Astrocyte of the hippocampus (primary cell): ENCODE measurements at places on chromosomes 1 and 21.
A peak's percentile ranks its signal among the peaks of the same experiment; 100 is the strongest.

- DNase-seq: no peak
These were observed 46.5 kb upstream of the COL6A2 start for GRCh38 chr21:46051379-46051770.

- no peak for DNase-seq
These were observed 52.9 kb downstream of the NCF2 start for GRCh38 chr1:183537405-183537804.

DNA sequence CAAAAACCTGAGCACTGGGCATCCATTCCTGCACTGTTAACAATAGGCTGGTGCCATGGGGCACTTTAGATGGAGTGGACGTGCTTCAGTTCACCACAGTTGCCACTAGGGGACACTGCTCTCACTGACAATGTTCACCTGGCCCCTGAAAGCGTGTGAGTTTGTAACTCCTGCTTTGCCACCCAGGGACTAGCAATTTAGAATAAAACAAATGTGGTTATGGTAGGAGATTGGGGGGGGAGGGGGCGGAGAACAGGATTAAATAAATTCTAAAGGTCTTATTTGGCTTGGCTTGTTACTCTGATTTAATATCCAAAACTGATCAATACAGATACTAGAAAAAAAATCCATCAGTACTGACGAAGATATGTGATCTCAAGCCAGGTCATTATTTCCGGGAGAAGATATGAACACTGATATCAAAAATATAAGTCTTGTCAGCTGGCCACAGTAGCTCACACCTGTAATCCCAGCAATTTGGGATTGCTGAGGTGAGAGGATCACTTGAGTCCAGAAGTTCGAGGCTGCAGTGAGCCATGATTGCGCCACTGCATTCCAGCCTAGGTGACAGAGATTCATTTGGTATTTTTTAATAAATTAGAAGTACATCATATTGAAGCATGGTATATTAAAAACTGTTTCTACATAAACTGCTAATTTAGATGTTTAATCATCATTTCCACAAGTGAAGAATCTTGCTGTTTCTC is 23.2 kb downstream of the INTS7 start:
- peak; percentile 80 for DNase-seq

- no peak for DNase-seq
These were observed 156.0 kb downstream of the TOMM20 start for GRCh38 chr1:234972411-234973191.

DNA sequence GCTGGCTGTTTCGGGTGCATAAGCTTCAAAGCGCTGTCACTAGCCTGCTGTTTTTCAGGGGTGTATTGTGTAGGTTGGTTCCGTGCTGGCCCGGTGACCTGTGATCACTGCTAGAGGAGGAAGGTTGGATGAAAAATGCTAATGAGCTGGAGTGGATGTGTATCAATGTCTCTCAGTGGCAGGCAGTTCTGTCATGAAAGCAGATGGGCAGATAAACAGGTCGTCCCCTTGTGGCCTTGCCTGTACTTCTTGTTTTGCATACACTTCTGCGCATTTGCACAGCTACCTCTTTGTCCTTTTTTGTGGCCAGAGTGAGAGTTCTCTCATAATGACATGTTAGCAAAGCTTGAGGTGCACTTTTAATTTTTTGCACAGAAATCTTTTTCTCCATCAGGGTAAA is 2.9 kb downstream of the SELENON start:
- no peak for DNase-seq

DNA sequence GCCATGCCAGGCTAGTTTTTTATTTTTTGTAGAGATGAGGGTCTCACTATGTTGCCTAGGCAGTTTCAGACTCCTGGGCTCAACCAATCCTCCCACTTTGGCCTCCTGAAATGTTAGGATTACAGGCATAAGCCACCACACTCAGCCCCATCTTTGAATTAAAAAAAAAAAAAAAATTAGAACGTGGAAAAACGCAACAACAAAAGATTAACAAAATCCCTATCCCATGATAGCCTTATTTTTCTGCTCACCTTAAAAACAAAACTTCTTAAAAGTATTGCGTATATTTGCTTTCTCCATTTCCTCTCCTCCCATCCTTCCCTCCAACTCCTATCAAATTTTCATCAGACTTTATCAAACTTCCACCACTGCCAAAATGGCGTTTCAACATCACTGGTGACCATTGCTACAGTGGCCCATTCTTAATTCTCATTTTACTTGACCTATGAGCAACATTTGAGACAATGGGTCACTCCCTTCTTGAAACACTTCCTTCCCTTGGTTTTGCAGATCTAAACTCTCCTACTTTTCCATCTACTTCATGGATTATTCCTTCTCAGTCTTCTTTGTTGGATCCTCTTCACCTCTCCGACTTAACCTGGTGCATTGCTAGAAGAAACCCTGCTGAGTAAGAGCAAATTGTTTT is 579 bp upstream of the ZNF684 start:
- no peak for DNase-seq

- no peak for DNase-seq
These were observed 24.7 kb upstream of the IL10 start for GRCh38 chr1:206796981-206797402.

DNA sequence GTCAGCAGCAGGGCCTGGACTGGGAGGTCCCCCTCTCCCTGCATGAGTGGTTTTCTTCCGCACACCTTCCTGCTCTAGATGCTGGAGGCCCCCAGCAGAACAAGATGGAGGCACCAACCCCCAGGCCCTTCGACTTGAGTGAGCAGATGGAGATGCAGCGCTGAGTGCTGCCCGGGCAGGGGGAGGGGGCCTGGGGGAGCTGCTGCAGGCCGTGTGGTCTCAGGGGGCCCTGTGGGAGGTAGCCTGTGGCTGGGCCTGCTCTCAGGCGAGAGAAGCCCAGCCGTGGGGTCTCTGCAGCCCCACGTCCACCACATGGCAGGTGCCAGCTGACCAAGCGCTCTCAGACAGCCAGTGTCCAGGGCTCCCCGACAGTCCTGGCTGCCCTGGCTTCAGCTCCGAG is 1.2 kb upstream of the FAAP20 start:
- no peak for DNase-seq

GRCh38 chr1:36560177-36560576 is 77.5 kb upstream of the CSF3R start:
- no peak for DNase-seq

DNA sequence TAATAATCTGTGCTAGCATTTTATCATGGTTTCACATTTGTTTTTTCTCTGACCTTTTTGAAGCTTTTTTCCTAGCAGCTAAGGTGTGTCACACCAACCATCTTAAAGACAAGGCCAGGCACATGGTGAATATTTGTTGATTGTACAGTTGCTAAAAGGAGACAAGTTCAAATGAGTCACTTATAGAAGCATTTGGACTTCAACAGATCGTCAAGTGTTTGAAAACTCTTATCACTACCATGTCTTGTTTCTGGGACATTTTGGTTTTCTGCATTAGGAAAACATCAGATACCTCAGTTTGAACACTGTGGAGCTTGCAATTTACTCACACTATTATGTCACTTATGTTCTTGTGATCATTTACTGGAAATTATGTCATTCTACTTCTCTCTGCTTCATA is 407.3 kb downstream of the USP25 start:
- no peak for DNase-seq

- DNase-seq: peak; percentile 66
These were observed 52.6 kb downstream of the ABCA4 start for GRCh38 chr1:94068096-94068998.

DNA sequence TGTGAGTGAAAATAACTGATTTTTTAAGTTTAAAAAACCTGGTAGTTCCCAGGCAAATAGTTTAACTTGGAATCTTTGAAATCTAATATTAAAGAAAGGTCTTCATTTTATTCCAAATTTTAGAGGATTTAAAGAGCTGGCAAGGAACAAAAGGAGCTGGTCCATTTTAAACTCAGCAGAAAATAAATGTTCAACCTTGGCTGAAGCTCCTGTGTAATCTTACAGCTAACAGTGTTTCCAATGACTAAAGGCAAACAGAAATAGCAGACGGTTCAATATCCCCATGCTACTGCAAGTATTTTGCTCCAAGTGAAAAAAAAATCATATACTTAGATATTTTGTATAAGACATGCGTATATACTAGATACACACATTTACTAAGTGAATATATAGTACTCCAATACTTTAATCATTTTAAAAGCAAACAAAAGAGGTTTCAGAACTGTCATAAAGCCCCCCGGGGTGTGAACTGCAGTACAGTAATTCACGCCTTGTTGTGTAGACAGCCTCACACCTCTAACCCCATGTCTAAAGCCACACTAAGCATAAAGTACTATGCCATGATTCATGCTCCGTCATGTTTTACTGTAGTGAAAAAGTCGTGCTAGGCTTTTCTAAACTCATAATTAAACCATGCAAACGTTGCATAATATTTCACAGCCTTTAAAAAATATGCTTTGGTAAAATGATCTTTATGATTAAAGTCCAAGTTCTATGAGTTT is 132.2 kb downstream of the CLIC6 start:
- DNase-seq: no peak

- no peak for DNase-seq
These were observed 636.6 kb upstream of the NEGR1 start for GRCh38 chr1:72918940-72919339.

- peak; percentile 6 for DNase-seq
These were observed 1.5 kb downstream of the GRIK3 start for GRCh38 chr1:37032660-37033354.

- no peak for DNase-seq
These were observed 69.5 kb downstream of the TMPRSS15 start for GRCh38 chr21:18334066-18334465.

GRCh38 chr1:93076268-93076667 is 2.8 kb upstream of the MTF2 start:
- DNase-seq: no peak

DNA sequence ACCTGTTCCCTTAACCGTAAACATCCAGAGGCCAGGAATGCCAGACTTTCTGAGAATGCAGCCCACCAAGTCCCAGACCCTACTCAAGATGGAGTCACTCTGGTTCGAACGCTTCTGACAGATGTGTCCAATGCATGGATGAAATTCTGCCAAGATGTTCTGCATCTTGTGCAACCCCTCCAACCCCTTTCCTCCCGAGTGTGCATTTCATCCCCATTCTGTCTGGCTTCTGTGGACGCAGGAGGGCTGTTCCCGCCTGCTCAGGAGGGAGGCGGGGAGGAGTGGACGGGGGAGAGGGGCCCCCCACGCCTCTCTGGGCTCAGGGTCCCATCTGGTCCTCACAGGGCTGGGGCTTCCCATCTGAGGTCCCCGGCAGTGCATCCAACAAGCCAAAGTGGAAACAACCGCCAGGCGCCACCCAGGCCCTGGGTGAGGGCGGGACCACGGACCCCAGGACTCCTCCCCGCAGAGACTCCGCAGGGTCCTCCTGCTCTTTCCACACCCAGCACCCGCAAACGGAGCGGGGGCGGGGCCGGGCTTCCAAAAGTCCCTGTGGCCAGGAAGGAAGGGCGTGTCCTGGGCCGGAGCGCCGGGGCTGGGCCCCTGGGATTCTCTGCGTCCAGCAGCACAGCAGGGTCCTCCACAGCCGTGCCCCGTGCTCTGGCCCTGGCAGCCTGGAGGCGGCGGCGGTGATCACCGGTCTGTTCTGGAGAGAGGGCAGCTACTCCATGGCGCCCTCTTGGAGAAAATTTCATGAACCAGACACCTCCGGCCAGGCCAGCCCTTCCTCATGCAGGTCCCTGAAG is 27.8 kb upstream of the SUMO3 start:
- DNase-seq: peak; percentile 72

GRCh38 chr1:24319312-24319863 is at the start of gene GRHL3:
Gene GRHL3, plus strand, starts transcription at chr1:24319357. Its CDS starts 195 bp downstream, at chr1:24319552.
- peak; percentile 58 for DNase-seq

GRCh38 chr21:43731476-43731875 is 12.5 kb downstream of the PDXK start:
- DNase-seq: no peak

DNA sequence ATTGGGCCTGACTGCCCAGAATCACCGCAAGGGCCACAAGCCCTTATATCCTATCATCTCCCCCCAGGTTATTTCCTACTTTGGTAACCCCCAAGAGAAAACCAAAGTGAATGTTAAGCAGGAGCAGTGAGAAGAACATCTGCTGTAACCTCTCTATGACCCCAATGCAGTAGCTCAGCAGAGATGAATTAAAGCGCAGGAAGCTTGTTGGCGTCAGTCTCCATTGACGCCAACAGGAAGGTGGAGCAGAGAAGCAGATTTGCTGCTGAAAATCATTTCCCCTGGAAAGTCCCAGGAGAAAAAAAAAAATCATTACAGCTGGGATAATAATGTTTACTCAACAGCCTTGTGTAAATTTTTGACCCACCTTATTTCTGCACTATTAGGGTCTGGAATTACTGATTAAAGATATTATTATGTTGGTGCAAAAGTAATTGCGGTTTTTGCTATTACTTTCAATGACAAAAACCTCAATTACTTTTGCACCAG is 33.2 kb upstream of the FAM163A start:
- DNase-seq: no peak

- no peak for DNase-seq
These were observed 32.9 kb upstream of the ITLN2 start for GRCh38 chr1:160987359-160988050.

DNA sequence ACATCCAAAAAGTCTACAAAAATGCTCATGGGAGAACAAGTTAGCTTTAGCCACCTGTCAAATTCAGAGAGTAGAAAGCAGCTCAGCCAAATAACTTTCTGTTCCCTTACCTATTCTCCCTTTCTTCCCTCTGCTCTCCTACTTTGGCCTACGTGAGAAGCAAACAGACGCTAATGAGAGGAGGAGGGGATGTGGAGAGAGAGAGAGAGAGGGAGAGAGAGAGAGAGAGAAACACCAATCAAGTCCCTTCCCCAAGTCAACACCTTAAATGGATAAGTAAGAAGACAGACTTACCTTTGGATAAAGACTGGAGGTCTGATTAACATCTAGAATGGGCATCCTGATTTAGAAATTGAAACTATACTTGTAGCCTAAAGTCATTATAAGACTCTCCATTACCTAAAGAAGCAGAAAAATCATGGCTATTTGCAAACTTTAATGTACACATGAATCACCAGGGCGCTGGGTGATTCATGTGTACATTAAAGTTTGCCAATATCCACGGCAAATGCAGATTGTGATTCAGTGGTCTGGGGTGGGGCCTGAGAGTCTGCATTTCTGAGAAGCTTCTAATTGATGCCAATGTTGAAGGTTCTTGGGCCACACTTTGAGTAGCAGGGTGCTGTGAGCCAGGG is 13.1 kb upstream of the DUSP12 start:
- no peak for DNase-seq

GRCh38 chr1:234515821-234516241 is 36.9 kb upstream of the TARBP1 start:
- peak; percentile 87 for DNase-seq

DNA sequence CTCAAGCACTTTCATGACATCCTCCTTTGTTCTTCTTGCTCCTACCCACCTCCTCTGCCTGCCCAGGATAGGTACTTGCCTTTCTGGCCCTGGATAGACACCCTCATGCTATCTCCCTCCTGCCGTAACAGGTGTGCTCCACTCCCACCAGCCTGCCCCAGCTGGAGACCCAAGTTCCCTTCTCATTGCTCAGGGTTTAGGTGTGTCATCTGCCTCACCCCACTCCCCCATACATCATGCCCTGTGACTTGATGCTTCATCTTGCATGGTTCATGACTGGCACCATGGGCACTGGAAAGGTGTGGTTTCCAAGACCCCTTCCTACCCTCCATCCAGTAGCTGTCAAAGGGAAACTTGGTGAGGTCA is 5.9 kb downstream of the RHEX start:
- no peak for DNase-seq

- DNase-seq: no peak
These were observed 2.4 kb downstream of the PGLYRP4 start for GRCh38 chr1:153346077-153346723.

GRCh38 chr1:37478890-37479254 is 4.5 kb downstream of the ZC3H12A start:
- no peak for DNase-seq

GRCh38 chr1:160612613-160613218 is 33.4 kb upstream of the CD84 start:
- DNase-seq: no peak
